NCI-H2081 treated with DMSO at 0.1 percent for 48 hours (cell line): ENCODE measurements at places on chromosomes 1 and 21.

GRCh38 chr21:29403922-29404538 lies 105.3 kb downstream of the BACH1 start:
- no peak for DNase-seq

DNA sequence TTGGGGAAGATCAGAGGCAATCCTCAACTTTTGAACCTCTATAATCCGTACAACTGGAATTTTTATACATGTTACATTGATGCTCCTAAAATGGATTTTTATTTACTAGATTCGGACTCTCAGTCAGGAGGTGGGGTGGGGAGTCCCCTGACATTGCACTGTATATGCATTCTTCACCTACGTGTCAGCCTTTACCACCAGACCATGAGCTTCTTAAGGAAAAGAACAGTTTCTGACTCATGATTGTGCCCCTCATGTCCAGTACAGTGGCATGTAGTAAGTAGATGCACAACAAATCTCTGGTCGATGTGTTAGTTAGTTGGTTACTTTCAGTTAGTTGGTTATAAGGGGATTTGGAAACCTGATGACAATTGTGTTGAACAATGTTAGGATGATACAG lies 15.4 kb downstream of the LPAR3 start:
- no peak for DNase-seq

GRCh38 chr1:162056043-162056442 lies 13.4 kb upstream of the NOS1AP start:
- peak; percentile 70 for DNase-seq

DNA sequence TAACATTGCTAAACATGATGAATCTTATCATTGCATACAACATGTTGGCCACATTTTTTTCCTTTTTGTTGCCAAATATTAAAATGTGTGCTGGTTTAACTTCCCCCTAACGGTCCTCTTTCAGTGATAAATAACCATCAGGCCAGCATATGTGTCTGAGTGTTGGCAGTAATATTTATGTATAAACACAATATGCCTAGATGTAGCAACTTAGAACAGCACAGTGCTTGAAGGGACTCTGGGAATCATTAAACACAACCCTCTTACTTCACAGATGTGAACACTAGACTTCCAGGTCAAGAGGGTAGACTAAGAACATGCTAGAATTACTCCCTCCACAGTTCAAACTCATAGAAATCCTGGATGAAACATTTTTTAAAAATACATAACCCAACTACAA lies 581.8 kb downstream of the PLPP3 start:
- no peak for DNase-seq

GRCh38 chr1:5975133-5975880 lies 16.9 kb downstream of the NPHP4 start:
- no peak for DNase-seq

DNA sequence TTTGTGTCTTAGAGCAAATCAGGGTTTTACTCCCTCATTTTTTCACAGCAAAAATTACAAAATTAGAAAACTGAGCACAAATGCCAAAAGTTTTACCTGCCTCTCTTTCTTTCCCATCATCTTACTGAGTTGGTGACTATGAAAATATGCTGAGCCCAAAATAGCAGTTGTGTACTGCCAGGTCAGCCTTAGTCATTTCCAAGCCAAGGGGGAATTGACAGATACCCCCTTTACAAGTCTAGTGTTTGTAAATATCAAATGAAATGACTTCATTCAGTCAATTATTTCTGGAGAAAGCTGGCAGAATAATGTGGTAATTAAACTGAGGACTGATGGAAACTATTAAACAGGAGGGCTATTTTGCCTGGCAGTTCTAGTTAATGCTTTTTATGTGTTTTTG lies 11.4 kb upstream of the GORAB start:
- DNase-seq, result no peak

GRCh38 chr1:231919239-231919885 lies 292.8 kb downstream of the DISC1 start:
- DNase-seq, result no peak

GRCh38 chr21:34524646-34525601 lies 12.9 kb upstream of the KCNE1 start:
- DNase-seq, result no peak

DNA sequence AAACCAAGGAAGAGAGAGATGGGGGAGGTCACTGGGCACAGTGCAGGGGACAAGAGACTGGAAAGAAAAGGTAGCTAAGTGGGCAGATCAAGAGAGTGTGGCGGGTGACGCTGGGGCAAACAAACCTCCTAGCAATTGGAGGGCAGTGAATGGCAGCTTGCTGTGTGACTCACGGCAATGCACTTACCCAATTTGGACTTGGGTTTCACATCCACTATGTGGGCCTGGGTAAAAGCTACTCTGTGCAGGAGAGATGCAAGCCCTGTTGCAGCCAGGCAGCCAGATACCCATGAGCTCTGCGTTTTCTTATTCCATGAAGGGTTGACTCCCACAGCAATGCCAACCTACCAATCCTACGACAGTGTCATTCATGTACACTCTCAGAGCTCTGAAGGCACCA lies 9.5 kb downstream of the PLXNA2 start:
- DNase-seq, result no peak

DNA sequence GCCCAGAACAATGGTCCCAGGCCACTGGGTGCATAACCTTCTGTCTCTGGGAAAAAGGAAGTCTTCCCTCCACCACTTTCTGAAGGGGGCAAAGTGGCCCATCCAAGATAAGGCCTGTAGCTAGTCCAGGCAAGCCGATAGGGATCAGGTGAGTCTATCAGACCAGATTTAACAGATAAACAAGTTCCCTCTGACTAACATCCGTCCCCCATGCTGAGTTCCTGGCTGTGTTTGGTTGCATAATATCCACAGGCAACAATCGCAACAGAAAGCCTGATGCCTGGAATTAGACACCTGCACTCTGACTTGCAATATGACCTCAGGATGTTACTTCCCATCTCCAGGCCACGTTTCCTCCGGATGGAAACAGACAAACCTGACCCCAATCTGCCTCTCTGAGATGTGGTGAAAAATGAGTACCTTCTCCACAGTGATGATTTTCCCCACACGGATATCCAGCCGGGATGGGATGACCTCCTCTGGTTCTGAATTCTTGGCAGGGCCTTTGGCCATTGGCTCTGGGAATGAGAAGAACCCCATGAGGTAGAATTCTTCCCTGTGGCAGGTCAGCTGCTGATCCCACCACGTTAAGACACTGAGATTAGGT lies 36.4 kb downstream of the YARS1 start:
- DNase-seq, result no peak

GRCh38 chr1:12085643-12086260 lies 22.6 kb downstream of the TNFRSF8 start:
- no peak for DNase-seq

DNA sequence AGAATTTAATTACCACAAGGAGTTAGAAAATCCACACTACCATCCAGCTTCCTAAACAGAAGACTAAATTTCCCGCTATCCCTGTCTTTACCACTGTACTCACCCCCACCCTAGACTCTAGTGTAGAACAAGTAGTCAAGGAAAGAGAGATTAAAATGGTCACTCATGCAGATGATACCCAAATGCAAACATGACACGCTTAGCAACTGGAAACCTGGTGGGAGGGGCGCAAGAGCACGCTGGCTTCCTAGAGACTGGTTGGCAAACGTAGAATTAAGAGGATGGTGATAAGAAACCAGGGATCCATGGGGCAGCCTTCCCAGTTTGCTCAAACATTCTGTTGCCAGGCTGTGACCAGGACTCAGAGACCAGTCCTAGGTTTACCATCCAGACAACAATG lies 9.9 kb upstream of the LDLRAD1 start:
- DNase-seq, result no peak

GRCh38 chr1:22806584-22806983 lies 95.9 kb downstream of the EPHB2 start:
- peak; percentile 85 for DNase-seq

GRCh38 chr21:42746240-42746592 lies 92.8 kb downstream of the PDE9A start:
- DNase-seq, result no peak

DNA sequence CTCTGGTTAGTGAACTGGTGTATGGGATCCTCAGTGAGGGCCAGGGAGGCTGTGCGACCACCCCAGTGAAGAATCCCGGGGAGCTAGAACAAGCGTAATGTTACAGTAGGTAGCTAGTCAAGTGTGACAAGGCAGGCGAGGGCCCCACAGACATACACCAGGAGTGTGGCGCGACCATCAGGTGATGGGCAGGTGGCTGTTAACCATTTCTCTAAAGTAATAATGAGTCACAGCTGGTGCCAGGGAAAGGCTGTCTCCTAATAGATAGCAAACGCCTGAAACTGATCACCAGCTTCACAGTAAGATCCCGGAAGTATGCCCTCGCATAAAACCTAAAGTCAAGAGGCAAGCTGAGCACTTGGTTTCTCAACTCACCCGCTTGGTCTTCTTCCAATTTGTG lies 40.5 kb upstream of the TARBP1 start:
- DNase-seq, result no peak

- DNase-seq, result no peak
Measured at GRCh38 chr1:10429868-10430215, 391 bp upstream of the CENPS start.

- no peak for DNase-seq
Measured at GRCh38 chr1:78401148-78401547, 89.6 kb upstream of the PTGFR start.

- DNase-seq, result no peak
Measured at GRCh38 chr1:230342699-230343098, 83.4 kb downstream of the PGBD5 start.

DNA sequence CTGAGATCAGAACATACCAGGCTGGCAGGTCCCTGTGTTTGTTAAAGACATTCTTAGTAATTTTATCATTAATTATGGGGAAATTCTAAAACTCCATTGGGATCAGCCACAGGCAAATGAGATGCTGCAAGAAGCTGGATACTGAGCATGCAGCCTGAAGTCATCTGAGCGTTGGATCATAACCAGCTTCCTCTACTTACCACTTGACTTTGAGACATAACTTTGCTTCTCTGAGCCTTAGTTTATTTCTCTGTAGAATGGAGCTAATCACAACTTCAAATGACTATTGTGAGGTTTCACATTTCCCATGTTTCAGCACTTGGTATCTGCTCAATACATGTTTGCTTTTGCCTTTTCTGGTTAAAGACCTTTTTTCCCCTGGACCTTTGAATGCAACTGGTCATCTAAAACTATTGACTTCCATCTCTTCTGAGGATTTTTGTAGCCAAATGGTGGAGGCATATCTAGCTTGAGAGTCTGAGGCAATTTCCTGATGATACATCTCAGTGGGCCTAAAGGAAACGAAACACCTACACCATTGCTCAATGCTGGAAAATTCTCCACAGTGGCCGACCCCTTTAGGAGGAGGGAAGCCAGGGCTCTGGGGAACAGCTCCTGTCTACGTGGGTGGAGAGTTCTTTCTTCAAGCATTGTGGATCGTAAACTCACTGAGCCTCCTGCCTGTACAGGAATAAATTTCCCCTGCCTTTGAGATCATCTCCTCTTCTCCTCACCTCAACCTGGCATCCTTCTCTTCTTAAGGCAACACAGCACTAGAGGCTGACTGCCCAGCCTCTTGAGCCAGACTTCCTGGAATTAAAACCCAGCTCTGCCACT lies 109.1 kb upstream of the HOOK1 start:
- no peak for DNase-seq

GRCh38 chr1:174990382-174990999 lies 9.3 kb upstream of the CACYBP start:
- DNase-seq, result no peak

GRCh38 chr1:247111700-247112478 lies 7.7 kb upstream of the ZNF669 start:
- no peak for DNase-seq

DNA sequence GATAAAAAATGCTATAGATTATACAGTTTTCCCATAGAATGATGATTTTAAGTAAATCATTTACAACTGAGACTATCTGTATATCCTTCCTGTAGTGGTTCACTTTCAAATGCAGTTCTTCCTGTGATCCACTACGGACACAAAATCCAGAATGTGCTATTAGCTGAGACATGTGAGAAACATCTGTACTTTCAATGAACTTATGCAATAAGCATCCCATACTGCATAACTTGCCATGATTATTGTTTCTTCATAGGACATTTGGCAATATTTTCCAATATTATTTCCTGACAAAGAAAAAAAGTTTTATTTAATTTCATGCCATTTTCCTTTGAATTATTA lies 83.5 kb upstream of the PRDX6 start:
- DNase-seq, result no peak

- no peak for DNase-seq
Measured at GRCh38 chr1:54885237-54885679, 1.7 kb downstream of the DHCR24 start.

- no peak for DNase-seq
Measured at GRCh38 chr1:13725714-13726175, 25.8 kb downstream of the PRDM2 start.

- no peak for DNase-seq
Measured at GRCh38 chr1:169779970-169780369, 14.7 kb downstream of the METTL18 start.

DNA sequence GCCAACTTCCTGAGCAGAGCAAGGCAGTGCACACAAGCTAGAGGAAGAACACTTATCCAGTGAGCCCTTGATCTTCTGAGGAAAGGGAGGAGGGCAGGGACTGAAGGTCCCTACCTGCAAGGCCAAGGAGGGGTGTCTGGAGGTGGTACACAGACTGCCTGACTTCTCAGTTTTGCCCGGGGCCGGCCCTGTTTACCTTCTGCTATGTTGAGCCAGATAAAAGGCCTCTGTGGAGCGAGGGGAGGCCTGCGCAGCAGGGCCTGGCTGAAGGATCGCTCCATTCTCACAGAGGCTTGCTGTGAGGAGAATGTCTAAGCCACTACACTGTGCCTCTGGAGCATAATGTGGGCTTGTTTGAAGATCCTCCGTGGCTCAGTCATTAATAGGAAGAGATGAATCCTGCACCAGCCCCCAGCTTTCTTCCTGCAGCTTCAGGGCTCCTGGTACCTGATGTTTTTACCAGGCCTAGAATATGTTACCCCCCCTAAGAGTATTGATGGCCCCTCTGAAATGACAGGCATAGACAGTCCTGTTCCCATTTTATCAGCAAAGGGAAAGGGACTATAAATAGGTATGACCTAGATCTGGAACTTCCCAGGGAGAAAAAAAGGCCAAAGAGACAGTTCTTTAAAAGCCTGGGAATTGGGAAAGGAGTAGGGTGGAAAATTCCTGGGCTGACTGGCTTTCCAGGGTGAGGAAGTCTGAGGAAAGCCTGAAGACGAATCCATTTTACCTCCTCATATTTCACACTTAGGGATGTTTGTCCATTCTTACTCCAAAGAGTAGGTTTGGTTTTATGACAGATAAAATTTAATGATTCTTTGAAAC lies 4.7 kb downstream of the POGK start:
- DNase-seq, result no peak

GRCh38 chr1:30971496-30971895 lies 62.9 kb upstream of the SDC3 start:
- no peak for DNase-seq

GRCh38 chr1:37438037-37438868 lies 36.1 kb upstream of the ZC3H12A start:
- no peak for DNase-seq
